ENCODE measurements at places on chromosomes 12 and 14. TPM values are rescaled to one million over a fixed set of nuclear protein-coding genes. Genes with fewer than 3 reads are reported as not detected.
A peak's percentile ranks its signal among the peaks of the same experiment; 100 is the strongest.

PRB2 gene
- total RNA-seq, result not detected

ATP2B1 gene
- 12.7 TPM for total RNA-seq

PTPRB gene
- not detected for total RNA-seq

GLT1D1 gene
- total RNA-seq, result 0.14 TPM

DNA sequence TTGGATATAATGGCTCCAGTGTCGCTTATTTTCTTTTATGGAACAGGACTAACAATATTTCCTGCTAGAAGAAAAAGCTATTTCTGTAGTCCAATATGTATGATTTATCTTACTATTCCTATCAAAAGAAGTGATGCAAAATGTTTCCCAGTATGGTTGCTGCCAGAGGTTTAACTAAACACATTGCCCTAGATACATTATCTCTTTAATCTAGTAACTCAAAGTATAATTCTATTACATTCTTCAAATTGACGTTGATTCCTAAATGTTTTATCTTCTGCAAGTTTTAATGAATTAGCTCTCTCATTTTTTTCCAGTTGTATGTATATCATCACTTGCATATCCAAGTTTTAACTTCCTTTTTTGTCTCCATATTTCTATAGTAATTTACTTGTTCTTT lies 28.2 kb downstream of the GYS2 start:
- no peak for DNase-seq

DNA sequence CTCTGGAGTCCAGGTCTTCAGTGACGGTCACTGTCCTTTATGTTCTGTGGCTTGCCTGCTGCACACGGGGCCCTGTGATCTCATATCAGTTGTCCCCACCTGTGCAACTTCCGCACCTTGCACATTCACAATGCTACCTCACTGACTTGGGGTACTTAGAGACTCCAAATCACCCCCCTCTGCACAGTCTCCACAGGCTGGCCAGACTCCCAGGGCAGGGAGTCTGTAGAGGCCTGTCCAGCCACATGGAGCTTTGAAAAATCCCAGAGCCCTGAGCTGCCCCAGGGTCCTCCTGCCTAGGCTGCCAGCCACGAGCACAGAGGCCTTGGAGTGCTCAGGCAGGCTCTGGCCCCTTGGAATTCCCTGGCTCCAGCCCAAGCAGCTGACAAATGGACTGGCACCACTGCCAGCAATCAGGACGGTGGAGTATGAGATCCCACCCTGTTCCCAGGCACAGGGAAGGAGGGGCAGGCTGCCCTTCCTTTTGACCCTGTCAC lies 26.4 kb downstream of the CMKLR1 start:
- DNase-seq, result peak; percentile 44

DNA sequence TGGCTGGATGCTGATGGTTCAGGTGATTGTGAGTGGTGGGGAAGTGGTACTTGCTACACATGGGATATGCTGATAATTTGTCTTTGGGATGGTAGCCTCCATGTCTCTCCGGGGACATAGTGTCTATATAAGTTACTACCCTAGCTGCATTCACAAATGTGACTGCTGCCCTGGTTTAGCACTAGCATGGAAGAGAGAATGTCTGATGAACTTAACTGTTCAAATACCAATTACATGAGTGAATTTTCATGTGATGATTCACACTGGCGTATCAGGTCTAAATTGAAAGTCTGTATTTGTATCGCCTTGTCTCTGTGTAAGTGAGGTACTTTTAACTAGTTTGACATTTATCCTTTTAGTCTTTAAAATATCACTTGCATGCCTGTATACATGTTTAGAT lies 34.4 kb downstream of the ATF7IP start:
- DNase-seq, result no peak

GRCh38 chr12:77042833-77043232 lies 22.5 kb downstream of the E2F7 start:
- DNase-seq, result no peak

DNA sequence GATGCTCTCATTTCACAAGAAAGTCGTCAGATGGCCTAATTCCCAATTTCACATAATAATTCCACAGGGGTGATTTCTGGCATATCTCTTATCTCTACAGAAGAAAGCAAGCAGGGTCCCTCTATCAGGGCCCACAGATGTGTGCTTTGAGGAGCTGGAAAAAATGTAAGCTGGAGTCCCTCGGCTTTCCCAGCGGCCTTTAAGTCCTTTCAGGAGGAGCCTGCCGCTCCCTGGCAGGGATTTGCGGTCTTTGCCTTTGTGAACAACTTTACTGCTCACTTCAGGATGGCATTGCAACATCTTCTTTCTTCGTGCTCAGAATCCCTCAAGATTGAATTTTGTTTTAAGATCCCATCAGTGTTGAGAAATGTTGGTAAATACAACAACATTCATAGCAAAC lies 83.0 kb downstream of the FZD10 start:
- no peak for DNase-seq

DNA sequence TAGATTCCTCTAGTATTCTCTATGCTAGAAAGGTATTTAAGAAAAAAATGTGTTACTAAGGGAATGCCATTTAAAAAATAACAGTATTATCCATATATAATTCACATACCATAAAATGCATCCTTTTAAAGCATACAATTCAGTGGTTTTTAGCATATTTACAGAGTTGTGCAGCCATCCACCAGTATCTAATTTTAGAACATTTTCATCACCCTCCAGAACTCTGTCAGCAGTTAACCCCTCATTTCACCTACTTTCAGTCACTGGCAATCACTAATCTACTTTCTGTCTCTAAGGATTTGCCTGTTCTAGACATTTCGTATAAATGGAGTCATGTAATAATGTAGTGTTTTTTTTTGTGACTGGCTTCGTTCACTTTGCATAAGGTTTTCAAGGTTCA lies 33.4 kb downstream of the TBC1D15 start:
- no peak for DNase-seq

- peak; percentile 13 for DNase-seq
Measured at GRCh38 chr12:124273630-124274029, 21.3 kb upstream of the RFLNA start.
